ENCODE measurements at places on chromosomes 2 and 18.

GRCh38 chr2:20992201-20992711 lies 51.6 kb downstream of the APOB start:
- DNase-seq = no peak

DNA sequence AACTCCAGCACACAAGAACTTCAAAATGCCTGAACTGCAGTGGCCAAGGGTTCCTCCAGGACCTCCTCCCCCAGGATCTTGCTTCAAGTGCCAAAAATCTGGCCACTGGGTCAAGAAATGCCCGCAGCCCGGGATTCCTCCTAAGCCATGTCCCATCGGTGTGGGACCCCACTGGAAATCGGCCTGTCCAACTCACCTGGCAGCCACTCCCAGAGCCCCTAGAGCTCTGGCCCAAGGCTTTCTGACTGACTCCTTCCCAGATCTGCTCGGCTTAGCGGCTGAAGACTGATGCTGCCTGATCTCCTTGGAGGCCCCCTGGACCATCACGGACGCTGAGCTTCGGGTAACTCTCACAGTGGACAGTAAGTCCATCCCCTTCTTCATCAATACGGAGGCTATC lies 306.4 kb downstream of the RBM43 start:
- DNase-seq = no peak

GRCh38 chr2:145091967-145092366 lies 572.0 kb upstream of the ZEB2 start:
- DNase-seq = no peak

DNA sequence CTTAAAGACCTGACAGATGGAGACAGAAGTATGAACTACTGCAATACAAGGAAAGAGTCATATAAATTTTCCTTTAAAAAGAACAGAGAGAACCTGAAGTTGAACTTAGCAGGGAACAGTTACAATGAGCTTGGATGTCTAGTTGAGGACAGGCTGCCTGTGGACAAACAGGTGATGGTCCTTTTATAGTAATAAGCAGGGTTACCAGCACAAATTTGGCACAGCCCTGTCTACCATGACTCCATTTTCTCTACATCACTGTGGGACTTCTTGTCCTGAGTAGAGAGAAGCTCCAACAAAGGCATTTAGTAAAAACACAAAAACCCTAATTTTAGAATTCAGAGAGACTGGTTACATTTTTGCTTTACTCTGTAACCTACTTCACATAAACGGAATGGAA lies 448.1 kb downstream of the PLCL1 start:
- no peak for DNase-seq

- DNase-seq = no peak
Observed at GRCh38 chr2:54330926-54331835, 75.2 kb upstream of the TSPYL6 start.

GRCh38 chr2:48572816-48573215 lies 42.9 kb downstream of the STON1 start:
- no peak for DNase-seq

DNA sequence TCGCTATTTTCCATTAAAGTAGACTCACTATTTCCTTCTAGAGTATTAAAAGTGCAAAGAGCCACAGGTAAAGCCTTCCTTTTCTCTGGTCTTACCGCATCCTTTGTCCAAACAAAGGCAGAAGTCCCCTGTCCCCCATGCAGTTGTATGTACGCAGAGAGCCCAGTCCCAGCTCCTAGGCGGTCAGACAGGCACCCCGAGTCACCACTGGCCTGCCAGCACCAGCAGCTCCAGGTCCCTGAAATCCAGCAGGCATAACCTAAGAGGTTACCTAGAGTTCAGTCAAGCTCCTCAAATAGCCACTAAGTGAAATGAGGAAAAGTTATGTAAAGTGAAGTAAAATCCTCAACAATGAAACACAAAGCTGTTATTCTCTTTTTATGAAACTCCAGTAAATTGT lies 60.4 kb upstream of the TWIST2 start:
- no peak for DNase-seq

GRCh38 chr2:132766573-132766972 lies 96.6 kb upstream of the LYPD1 start:
- DNase-seq = no peak

DNA sequence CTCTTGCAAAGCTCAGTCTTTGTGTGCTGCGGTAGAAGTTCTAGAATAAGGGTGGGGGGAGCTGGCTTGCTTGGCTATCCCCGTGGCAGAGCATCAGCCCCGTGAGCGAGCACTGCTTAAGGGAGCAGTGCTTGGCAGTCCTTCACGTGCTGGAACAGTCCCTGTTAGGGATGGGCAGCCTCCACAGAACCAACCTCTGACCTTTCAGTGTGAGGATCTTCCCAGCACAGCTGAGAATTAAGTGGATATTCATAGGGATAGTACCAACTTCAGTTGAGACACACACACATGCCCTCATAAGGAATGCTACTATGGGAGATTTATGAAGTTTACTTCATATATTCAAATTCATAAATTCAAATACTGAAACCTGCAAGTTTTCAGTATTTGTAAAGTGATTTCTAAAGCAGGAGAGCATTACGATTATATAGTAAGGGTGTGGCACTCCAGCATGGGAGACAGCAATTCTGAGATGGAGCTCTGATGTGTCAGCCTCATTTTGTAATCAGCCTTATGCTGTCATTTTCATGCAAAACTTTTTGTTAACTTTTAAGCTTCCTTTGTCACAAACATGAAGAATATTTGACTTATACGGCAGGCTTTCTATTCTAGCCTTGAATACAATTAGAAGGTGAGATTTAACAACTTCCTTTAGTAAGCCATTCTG lies 39.5 kb downstream of the ATP9B start:
- no peak for DNase-seq

GRCh38 chr2:146661473-146662096 lies 1183.2 kb upstream of the ACVR2A start:
- no peak for DNase-seq

GRCh38 chr2:134169788-134170187 lies 84.1 kb upstream of the MGAT5 start:
- no peak for DNase-seq

- peak; percentile 40 for DNase-seq
Observed at GRCh38 chr2:160334028-160334741, 134.1 kb upstream of the ITGB6 start.

DNA sequence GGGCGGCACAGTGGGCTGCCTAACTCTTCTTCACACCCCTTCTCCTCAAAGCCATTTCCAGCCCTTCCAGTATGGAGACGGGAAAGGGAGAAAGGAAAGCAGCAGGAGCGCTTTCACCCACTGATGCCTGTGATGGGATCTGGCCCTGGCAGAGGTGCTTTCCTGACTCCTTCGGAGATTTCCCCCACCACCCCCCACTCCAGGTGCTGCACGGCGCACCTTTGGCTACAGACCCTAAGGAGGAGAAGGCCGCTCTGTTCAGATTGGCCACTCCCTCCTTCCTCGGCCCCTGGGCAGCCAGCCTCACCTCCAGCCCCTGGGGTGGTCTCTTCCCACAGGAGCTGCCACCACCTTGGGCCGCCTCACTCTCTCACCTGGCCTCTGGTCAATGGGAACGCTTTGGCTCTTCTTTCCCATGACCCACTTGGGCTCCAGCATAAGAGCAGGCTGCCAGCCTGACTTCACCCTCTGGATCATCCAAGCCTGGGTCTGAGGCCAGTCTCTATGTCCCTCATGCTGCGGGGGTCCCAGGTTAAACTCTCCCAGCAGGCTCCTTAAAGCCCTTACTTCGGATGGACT lies 18.4 kb upstream of the MAL start:
- no peak for DNase-seq

DNA sequence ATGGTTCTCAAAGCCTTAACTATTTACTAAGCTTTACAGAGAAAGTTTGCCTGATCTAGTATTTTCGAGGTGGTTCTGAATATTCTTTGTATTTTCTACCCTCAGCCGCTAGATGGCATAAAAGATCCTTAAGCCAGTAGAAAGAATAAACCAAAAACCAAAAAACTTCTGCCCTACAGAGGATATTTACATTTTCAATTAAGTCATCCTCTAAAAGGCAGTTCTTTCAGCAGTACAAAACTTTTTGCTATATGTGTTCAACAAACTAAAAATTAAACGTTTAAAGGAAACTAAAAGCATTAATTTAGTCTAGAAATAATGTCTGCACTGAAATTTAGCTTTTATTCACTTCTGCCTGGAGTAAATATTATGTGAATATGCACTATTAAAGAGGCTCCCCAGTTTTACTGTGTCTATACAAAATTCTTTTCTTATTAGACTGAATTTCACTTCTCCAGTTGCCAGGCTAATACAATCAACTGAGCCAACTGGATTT lies 297.5 kb downstream of the PIEZO2 start:
- no peak for DNase-seq

- DNase-seq = no peak
Observed at GRCh38 chr18:58580078-58580477, 48.8 kb downstream of the ALPK2 start.

GRCh38 chr2:164661349-164661748 lies 40.1 kb upstream of the GRB14 start:
- DNase-seq = no peak

DNA sequence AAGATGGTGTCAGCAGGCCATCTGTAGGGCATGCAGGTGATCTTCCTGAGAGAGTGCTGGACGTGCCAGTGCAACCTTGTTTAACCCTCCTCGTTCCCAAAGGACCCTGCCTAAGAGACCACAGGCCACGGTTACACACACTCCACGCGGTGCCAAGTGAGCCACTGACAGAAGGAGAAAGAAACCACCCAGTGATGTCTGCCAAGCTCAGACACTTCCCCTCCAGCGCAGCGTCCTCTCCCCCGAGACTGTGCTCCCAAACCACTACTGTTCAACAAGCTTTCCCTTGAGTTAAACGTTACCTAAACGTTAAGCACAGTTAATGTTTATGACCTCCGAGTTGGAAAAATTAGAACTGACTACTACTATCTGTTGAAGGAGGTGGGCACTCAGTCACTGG lies 119.1 kb upstream of the NCK2 start:
- no peak for DNase-seq

- DNase-seq = no peak
Observed at GRCh38 chr2:33967103-33967502, 368.0 kb upstream of the FAM98A start.

DNA sequence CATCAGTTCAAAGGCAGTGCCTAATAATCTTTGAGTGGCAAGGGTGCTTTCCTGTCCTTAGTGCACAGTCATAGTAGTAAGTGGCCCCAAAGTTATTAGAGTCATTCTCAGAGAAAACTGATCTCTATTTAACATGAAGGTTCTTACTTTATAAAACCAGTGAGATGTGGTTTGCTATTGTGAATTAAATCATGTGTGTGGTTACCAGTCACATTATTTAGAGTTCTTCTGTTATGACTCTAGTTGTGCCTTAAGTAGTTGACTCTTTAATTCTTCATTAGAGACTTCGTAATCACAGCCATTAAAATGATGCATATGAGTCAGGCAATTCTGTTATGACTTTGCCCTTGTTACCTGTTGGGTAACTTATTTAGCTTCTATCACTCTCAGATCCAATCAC lies 1392.9 kb upstream of the ACVR2A start:
- no peak for DNase-seq

DNA sequence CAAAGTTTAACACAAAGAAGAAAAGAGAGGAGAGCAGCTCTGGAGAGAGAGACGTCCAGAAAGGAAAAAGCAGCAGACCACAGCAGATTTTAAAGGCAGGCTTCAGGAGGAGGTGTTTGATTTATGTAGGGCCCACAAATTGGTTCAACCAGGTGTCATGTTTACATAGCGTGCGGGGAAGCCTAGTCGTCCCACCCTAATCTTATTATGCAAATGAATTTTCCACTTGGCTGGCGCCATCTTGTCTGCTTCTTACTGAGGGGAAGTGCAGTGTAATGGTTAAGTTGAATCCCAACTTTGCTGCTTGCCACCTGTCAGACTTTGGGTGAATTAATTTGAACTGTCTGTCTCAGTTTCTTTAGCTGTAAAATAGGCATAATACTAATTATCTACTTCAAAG lies 282.4 kb upstream of the CYRIA start:
- no peak for DNase-seq

GRCh38 chr2:159275111-159275510 lies 11.4 kb downstream of the WDSUB1 start:
- no peak for DNase-seq

GRCh38 chr2:149180226-149180875 lies 141.9 kb downstream of the LYPD6B start:
- no peak for DNase-seq

- DNase-seq = no peak
Observed at GRCh38 chr2:133157141-133157540, 411.1 kb downstream of the NCKAP5 start.

- no peak for DNase-seq
Observed at GRCh38 chr2:237450583-237450982, 36.5 kb upstream of the MLPH start.

DNA sequence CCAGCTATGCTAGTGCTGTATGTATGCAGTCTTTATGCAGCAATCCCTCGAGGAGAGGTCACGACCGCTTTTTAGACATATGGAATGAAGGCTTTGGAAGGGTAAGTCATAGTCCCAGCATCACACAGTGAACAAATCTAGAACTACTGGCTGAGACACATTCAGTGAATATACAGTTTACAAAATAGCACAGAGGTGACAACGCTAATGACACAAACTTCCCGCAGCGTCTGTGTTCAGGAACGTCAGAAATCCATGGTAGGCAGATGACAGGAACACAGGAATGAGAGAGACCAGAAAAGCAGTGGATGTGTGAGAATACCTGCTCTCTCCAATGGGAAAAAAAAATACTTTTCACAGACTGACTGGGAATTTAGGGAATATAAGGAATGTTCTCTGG lies 29.6 kb downstream of the CABYR start:
- no peak for DNase-seq

GRCh38 chr2:132678483-132678882 lies 8.5 kb upstream of the LYPD1 start:
- DNase-seq = no peak

GRCh38 chr2:121171625-121172119 lies 113.3 kb downstream of the TFCP2L1 start:
- peak; percentile 38 for DNase-seq

GRCh38 chr2:122182616-122183355 lies 427.3 kb downstream of the TSN start:
- DNase-seq = no peak

DNA sequence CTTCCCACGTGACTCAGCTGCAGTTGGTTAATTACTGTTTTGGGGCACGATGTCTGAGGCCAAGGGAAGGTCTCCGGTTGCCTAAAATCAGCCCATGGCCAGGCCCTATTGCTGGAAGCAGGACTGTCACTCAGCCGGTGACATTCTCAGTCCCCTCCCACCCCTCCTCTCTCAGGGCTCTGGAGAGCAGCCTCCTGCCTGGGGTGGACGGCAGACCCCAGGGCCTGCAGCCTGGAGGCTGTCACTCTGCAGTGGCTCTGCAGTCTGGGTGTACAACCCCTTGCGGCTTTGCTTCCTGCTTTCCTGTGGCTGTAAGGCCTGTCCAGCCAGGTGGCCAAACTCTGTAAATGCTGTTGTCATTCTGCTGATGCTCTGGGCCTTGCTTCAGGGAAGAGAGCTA lies 32.8 kb downstream of the ZBTB7C start:
- no peak for DNase-seq

- DNase-seq = no peak
Observed at GRCh38 chr2:239911641-239912071, 113.5 kb downstream of the NDUFA10 start.

- DNase-seq = no peak
Observed at GRCh38 chr2:231602859-231603467, 10.3 kb downstream of the TEX44 start.

GRCh38 chr2:57892920-57893319 lies 153.7 kb upstream of the VRK2 start:
- no peak for DNase-seq
